ENCODE measurements at places on chromosomes 11 and 22.

GRCh38 chr11:84686716-84687115 is 940.4 kb downstream of the DLG2 start:
- DNase-seq = no peak

DNA sequence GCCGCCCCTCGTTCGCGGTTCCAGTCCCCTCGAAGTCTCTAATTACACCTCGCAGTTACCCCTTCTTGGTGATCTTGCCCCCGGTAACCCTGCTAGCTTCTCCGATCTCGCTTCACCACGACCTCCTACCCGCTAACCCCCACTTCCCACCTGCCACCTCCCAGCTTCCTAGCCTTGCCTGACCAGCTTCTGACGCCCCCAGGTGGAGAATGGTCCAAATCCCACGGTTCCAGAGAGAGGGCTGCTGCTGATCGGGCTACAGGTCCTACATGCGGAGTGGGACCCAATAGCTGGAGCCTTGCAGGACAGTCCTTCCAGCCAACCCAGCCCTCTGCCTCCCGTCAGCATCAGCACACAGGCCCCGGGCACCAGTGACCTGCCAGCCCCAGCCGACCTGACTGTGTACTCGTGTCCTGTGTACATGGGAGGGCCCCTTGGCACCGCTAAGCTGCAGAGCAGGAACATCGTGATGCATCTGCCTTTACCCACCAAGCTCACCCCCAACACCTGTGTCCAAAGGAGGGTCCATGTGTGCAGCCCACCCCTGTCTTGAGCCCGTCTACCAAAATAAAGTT is 31.9 kb downstream of the RRP8 start:
- DNase-seq = no peak

- no peak for DNase-seq
Observed at GRCh38 chr11:111361874-111362273, 17.2 kb downstream of the POU2AF1 start.

DNA sequence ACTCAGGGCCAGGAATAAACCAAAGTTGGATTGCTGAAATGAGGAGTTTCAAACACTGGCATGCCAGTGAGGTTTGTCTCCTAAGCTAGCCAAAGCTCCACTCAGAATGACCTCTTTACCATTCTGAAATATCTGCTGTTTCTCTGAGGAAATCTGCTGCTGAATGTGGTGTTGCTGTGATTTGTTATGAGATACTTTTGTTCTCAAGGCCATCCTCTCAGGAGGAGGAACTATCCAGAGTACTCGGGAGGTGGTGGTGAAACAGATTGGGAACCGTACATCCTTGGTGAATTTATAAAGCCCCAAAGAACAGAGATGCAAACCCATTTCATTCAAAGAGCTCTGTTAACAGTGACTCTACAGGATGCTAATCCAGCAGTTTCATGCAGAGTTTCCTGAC is 50.5 kb downstream of the BDNF start:
- no peak for DNase-seq

DNA sequence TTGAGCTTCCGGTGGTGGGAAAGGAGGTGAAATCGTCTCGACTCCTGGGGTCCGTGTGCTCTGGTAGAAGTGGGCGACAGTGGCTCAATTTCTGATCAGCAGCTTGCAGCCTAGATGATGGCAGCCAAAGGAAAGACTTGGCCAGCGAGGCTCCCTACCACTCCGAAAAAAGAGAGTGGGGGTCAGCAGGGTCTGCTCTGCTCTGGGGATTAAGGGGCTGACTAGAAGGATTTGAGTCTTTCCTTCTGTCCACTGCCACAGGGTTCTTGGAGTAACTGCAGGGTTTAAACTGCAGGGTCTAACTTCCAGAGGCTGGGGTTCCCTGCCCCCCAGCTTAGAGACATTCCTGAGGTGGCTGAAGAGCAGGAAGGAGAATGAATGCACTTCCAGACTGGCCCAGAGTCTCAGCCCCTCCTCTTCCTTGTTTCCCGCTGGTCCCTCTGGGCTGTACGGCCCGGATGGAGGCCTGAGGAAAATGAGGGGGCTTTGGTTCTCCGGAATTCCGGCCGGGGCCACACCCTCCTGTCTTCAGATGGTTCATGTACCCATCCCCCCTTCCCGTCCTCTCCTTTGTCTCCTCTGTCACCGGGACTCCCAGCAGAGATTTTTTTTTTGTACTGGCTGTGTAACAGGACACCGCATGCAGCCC is 907 bp downstream of the SERPINH1 start:
- DNase-seq = no peak

GRCh38 chr22:35660291-35661127 is 12.3 kb downstream of the APOL6 start:
- peak; percentile 27 for DNase-seq

DNA sequence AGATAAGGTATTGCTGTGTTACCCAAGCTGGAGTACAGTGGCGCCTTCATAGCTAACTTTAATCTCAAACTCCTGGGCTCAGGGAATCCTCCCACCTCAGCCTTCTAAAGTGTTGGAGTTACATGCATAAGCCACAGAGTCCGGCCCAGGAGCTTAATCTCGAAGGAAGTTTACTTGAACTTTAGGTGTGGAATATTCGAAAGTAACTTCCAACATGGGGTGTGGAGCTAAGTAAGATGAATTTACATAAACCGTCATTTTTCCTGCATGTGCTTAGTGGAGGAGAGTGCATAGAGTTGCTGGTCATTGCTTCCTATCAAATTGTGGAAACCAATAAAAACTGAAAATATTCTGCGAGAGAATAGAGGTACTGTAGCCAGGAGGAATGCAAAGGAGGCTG is 1.5 kb downstream of the ATG13 start:
- no peak for DNase-seq

DNA sequence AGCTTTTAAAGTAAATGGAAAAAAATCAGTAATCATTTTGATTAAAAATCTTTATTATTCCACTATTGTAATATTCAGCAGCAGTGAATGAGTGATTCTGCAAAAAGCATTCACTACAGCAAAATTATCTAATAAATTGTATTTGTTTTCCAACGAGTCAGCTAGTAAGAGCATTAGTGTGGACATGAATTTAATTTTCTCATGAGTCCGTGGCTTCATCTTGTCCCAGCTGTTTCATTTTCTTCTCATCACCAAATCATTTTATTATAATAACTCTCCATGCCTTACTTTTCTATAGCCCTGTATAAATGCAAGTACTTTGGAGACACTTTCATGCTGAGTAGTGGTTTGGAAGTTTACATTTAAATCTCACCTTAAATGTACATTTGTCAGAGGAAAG is 66.2 kb downstream of the FANCF start:
- no peak for DNase-seq

- DNase-seq = no peak
Observed at GRCh38 chr11:119533462-119533861, 110.5 kb upstream of the THY1 start.

DNA sequence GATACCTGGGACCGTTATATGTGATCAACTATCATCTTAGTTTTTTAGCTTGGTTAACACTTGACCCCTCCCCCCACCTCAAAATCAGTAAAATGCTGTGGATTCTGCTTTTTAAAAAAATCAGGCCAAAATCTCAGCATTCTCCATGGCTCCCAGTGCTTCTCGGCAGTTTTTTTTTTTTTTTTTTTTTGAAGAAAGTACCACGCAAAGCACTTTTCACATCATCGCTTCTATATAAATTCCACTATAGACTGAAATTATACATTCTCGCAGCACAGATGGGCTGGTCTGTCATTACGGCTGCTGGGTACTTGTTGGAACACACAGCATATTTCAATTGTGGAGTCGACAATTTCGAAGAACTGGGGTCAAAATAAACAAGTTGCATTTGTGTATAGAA is 67.7 kb upstream of the PPARA start:
- DNase-seq = no peak

GRCh38 chr11:37605229-37605628 is 1007.2 kb upstream of the RAG2 start:
- no peak for DNase-seq

- no peak for DNase-seq
Observed at GRCh38 chr11:72787216-72788104, 6.4 kb downstream of the STARD10 start.
